NCI-H146 (cell line): ENCODE measurements at places on chromosomes 13 and 19.

GRCh38 chr13:75341028-75341427 lies 140.9 kb downstream of the TBC1D4 start:
- DNase-seq = no peak

DNA sequence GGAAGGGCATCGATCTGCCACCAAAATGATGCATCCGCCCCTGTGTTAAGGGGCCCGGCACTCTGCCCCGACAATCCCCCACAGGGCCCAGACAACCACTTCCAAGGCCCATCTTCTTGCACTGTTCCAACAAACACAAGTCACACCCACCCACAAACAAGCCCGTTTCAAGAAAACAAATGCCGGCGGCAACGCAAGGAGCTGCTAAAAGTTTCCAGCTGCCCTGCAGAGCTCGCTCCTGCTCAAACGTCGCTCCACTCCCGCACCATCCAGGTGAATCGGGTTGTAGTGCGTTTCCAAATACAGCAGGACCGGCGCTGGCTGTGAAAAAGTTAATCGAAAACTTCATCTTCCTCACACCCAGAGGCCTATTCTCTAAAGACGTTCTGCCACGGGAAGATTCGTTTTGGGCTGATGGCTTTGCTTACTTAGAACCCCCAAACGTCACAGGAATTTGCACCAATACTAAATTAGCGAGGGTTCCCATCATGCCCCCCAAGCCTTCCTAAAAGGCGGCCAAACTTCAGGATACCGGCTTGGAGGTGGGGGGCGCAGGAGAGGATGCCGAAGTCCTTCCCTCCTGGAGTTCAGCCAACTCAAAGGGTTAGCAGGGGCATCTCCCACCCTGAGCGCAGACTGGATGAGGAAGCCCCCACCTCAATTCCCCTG lies 107.4 kb upstream of the DOCK9 start:
- DNase-seq = no peak

DNA sequence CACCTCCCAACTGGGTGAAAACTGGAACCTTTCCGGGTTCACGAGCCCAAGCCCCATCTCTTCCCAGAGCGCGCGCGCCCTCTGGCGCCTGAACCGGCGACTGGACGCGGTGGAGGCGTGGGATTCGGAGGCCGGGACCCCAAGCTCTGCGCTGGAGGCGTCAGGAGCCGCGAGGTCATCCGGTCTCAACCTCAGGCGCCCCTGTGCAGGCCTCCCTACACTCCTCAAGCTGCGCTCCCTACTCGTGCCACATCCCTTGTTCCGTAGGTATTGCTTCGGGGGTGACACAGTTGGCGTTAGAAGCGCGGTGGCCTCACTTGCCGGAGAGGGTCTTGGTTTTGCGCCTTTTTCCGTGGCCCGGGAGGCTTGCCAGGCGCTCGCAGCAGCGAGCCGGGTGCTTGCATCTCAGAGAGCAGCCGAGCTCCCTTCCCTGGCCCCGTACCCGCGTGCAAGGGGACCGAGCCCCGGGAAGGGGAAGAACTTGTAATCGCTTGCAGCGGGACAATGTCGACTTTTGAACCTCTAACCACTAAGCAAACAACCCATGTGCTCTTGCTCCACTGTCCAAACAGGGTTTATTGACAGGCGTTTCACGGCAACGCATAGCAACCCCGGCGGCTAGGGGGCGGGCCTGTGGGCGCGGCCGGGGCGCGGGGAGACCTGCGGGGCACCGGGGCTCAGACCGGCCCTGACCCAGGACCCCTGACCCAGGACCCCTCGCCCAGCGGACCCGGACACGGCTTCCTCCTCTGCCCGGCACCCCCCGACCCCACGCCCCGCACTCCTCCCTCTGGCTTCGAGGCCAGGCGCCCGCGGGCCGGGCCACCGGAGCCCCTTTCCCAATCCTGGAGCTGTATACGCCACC lies 8.5 kb downstream of the CDX2 start:
- peak; percentile 27 for DNase-seq

- DNase-seq = no peak
Observed at GRCh38 chr19:19591133-19591825, 27.2 kb downstream of the PBX4 start.

DNA sequence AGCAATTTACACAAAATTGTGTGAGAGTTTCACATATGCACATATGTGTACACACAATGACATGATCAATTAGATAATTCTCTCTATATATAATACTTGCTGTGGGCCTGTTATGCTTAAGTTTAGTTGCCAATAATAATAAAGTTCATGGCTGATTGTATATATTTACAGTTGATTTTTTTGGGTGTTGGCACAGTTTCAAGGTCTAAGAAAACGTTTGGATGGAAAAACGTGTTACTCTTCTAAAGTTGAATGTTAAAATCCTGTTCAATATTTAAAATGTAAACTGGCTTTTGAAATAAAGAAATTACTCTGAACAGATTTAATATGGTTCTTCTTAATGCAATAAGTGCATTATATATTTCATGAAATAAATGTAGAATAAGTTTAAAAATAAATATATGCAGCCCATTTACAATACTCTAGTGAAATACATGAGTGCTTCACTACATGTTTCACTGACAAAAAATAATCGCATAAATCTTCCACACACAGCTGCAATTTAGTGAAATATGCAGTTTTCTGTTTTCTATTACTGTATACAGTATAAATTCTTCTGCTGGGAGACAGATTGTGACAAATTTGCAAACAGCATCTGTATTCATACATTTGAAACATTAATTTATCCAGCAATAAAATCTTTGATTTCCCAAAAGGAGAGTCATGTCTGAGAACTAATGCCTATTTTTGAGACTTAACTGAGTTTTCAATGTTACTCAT lies 586.9 kb upstream of the KLHL1 start:
- DNase-seq = no peak

DNA sequence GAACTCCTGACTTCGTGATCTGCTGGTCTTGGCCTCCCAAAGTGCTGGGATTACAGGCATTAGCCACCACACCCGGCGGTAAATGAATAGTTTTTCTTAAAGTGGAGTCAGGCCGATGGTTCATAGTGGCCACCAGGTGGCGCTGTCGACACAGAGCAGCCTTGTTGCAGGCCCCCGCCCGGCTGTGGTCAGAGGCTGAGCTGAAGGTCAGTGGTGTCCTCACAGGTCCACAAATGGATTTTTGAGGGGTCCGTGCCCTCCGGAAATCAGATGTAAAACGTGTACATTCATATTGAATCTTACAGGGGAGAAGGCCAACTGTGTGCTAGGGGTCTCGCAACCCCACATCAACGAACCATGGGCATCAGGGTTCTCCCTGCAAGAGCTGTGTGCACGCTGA lies 13.4 kb upstream of the WDR18 start:
- DNase-seq = no peak

DNA sequence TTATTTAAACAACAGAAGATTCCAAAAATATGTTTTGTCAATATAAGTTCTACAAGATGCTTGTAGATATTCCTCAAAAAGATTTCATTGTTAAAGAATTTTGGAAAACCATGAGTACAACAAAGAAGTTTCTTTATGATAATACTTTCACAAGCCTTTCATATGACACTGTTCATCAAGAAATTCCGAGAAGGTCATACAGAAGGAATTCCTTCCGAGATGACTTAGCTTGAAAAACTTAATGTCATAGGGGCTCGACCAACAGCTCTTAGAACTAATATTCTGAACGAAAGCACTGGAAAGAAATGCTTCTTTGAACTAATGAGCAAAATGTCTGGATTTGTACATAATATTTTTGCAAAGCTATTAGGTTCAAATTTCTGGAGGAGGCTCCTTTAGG lies 403.4 kb downstream of the KLF5 start:
- no peak for DNase-seq

DNA sequence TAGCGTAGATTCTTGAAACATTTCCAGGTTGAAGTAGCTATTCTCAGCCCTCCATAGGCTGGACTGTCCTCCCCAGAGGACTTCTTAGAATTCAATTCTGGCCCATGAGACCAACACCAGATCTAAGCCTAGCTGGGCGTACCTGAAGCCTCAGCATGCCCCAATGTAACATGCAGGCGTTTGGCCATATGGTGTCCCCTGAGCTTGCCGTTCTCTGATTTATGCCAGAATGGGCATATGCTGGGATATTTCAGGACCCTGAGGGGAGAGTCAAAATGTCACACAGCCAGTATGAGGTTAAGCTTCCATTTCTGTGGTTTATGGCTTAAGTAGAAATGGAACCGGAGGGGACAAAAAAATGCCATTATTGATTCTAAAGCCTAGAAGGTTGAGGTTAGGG lies 317.7 kb upstream of the OBI1 start:
- DNase-seq = no peak
